ENCODE measurements at places on chromosomes 16 and 17.

DNA sequence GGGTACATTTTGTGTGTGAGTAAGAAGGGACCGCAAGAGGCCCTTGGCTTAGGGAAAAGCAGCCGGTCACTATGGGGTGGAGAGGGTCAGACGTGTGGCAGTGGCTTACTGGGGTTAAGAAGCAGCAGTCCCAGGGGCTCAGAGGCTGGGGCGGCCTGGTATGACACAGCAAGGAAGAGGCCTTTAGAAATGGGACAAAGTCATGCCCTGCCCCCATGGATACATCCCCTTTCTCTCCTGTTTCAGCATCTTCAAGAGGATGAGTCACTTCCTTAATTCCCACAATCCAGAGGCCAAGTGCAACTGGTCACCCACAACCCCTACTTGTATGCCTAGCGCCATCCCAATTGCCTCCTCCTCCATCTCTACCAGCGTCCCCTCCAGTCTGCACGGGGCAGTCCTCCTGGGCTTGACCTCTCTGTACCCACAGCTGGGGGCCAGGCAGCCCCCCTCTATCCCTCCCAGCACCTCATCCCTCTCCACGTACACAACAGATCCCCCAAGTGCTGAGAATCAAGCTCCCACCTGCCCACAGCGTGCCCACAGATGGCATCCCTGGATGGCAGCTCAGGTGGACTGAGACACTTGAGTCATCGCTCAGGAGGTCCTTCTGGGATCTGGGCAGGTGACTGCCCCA is 6.9 kb upstream of the EFTUD2 start:
- no peak for DNase-seq

DNA sequence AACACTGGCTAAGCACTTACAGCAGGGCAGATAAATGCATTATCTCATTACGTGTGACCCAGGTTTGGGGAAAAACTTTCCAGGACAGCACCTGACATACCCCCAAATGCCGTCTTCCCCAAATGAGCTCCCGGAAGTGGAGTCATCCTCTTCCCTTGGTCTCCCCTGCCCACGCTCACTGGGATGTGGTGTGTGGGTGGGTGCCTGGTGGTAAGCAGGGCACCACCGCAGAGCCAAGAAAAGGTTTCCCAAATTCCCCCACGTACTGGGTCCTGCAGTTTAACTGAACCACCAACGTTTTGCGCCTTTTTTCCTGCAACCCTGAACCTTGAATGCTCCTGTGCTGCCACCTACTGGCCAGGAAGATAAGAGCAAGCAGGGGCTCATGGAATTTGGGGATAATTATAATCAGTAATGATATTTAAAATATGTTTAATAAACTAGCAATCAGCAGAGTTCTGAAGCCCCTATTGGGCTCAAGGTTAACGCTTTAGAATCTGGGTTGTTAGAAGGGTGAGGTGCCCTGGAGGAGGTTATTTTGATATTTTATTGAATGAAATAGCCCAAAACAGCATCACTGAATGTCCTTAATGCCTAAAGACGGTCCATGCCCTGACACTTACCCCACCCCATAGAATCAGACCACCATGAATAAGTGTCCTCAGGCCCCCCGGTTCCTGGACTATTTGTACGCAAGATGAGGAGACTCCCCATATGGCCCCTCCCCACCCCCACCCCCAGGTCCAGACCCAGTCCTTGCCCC is 8.0 kb downstream of the SPPL2C start:
- DNase-seq: peak; percentile 64

GRCh38 chr16:54928411-54929089 is 2.1 kb upstream of the IRX5 start:
- peak; percentile 64 for DNase-seq

GRCh38 chr17:1834380-1835149 is 4.8 kb downstream of the RPA1 start:
- DNase-seq: no peak

DNA sequence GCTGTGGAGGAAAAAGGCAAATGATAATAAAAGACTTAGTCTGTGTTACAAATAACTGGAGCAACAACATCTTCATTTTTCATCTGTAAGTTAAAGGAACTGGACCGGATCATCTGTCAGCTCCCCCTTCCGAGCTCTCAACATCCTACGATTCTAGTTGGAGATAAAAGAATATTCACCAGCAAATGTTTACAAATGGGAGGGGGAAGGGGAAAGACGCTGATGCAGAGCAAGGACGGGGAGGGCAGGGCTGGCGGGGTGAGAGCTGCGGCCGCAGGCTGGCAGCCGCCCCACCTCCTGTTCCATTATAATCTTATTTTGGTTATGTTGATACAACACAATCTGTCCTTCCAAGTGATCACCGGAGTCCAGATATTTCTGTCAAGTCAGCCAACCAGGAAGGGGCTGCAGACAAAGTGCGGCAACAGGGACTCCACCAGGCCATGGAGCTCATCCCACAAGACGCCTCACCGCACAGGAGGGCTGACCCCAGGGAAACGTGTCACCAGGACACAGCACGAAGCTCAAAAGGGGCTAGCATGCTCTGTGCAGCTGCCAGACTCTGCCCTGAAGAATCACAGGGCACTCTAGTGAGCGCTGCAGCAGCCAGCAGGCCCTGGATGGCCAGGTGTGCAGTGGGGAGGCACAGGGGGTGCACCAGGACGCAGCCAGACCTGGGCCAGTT is 19.7 kb downstream of the FBXO31 start:
- peak; percentile 86 for DNase-seq

DNA sequence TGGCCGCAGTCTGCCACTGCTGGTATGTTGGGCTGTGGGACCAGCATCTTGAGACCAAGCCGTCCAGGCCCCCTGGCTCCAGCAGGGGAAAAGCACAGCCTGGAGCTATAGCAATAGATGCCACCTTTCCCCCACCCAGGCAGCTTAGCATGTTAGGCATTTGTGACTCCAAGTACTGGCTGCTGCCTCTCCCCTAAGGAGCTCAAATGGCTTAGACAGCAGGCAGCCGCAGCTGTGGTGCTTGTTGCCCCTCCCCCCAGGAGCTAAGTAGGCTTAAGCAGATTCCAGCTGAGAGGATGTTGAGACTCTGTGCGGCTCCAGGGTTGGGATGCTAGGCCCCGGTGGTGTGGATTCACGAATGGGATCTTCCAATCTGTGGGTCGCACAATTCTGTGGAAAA is 88.8 kb upstream of the ANKFN1 start:
- DNase-seq: no peak

DNA sequence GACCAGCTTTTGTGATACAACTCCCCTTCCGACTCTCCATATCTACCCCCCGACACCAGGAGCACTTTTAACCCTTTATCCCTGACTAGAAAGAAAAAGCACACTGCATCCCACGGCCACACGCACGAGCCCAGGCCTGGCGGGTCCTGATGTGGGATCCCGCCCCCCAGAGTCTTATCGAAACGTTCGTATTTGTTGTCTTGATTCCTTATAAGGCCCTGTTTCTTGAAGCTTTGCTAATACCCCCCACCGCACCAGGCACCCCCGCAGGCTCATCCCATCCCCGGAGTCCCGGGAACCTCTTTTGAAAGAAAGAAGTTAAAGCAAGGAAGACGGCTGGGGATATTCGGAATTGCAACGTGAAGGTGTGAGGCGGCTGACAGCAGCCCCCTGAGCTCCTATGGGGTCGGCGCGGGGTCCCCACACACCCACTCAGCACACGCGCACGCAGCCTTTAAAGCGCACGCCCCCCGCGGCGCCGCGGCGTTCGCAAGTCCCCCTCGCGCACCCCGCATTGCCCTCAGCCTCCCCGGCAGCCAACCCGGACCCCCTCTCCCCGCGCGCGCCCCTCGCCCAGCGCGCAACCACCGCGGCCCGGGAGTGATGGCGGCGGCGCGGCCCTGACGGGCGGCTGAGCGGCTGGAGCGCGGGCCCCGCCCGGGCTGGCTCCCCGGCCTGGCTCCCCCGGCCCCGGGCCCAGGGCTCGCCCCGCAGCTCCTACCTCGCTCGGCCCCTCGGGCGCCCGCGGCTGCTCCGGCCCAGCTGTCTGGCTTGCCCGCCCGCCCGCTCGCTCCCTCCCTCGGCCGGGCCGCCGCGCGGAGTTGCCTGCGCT is 448 bp downstream of the STAT5B start:
- DNase-seq: peak; percentile 60

- no peak for DNase-seq
These were observed 42.4 kb upstream of the ZFP90 start for GRCh38 chr16:68496689-68497088.

GRCh38 chr16:84150926-84151325 is 5.8 kb downstream of the DNAAF1 start:
- no peak for DNase-seq

DNA sequence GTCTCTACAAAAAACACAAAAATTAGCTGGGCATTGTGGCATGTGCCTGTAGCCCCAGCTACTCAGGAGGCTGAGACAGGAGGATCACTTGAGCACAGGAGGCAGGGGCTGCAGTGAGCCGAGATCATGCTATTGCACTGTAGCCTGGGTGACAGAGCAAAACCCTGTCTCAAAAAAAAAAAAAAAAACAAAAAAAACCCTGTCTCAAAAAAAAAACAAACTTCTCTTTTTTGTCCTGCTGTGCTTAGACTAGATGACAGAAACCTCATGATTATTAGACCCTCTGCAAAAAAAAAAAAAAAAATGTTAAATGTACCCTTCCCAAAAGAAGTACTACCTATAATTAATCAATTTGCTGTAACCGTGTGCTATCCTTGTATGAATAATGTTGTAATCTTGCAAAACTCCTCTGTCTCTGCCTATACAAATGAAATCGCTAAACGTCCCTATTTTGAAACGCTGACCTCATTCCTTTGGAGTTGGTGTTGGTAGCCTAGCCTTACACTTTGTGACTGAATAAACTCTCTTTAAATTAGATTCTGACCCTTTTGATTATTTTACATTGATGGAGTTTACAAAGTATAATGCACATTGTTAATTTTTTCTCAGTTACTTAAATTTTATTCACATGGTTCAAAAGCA is 13.6 kb upstream of the DHRS7B start:
- no peak for DNase-seq

- no peak for DNase-seq
These were observed 129.5 kb downstream of the ABCC6 start for GRCh38 chr16:16093628-16094332.

- no peak for DNase-seq
These were observed 222.5 kb downstream of the PRKCA start for GRCh38 chr17:66524877-66525276.

DNA sequence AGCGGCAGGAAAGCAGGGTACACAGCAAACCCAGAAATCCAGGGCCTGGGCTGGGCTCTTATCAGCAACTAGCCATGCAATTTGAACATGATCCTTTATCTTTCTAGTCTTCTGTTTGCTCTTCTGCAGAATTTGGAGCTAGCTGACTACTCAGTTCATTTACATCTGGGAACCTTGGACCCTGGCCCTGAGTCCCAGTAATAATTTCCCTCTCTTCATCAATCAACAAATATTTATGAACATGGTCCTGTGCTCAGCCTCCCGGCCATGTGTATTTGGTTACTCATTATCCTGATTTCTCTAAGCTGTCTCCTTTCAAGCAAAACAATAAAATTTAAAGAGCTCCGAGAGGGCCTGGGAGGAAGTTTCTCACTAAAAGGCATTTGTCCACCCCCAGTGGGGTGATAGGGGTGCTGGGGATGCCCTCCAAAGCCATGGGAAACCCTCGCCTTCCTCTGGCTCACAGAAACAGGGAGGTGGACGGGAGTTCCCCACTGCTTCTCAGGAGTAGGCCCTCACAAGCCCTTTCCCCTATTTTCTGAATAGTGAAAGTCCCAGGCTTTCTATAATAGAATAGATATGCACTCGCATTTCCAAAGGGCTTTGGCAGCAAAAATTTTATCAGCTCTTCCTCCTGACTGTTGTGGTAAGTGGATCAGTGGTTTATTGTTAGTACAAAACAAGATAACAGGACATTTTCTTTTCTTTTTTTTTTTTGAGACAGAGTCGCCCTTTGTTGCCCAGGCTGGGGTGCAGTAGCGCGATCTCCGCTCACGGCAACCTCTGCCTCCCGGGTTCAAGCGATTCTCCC is 6.9 kb upstream of the WDR59 start:
- DNase-seq: no peak

GRCh38 chr16:79295746-79296145 is 304.8 kb downstream of the MAF start:
- DNase-seq: no peak

DNA sequence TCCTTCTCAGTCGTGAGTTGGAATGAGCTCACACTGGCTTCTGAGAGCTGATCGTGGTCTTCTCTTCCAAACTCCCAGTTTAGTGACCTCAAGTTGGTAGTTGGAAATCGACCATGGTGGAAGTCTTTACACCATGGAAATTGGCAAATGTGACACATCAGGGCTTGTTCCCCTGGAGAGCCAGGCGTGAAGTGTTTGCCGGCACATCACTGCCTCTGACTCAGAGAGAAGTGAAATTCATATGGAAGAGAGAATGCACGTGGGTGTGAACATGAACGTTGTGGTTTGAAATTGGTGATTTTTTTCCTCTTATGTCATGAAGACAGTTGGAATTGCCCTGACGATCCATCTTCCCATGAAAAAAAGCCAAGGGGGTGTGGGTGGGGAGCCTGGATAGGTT is 47.4 kb downstream of the AXIN2 start:
- DNase-seq: no peak

GRCh38 chr16:15857724-15858560 is 1.1 kb upstream of the MYH11 start:
- DNase-seq: no peak

- DNase-seq: no peak
These were observed 1.6 kb downstream of the HSD11B2 start for GRCh38 chr16:67432506-67432890.

DNA sequence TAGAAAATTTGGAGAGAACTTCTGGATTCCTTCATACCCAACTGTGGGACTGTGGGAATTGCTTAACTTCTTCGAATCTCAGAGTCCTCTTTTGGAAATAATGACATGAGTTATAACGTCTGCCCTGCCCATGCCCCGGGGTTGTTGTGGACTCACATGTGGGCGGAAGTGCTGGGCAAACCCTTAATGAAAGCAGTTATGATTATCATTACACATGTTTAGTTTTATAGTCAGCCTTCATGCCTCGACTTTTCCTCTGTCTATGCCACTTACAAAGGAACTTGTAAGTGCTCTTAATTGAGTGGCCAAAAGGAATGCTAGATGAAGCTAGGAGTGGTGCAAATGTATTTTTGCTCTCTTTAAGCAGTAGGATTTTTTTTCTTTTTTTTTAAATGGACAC is 3.9 kb downstream of the KRT27 start:
- DNase-seq: no peak

DNA sequence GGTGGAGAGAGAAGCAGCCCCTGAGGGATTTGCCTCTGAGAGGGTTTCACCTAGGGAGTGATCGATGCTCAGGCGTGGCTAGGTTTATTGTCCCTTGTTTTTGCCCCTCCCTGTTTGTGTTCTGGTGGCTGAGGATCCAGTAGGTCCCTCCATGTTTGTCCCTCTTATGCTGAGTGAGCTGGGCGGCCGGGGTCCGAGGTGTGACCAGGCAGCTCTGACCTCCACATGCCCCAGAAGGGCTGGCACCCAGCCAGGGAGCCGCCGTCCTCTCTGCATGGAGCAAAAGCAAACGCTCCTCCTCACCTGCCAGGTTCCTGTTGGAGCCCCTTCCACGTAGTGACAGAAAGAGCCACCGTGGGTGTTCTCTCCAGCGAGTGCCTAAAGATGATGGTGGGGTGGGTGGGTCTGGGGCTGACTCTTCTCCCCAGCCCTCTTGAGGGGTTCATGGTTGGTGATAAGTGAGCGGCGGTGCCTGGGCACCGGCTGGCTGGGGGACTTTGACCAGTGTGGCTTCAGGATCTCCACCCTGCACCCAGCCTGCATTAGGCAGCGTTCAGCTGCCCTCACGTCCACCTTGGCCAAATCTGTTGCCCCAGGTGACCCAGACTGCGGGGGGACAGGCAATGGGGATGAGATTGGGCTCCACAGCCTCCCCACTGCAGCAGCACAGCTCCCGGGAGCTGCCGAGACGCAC is 14.1 kb upstream of the NUDT16L1 start:
- no peak for DNase-seq

GRCh38 chr16:73205153-73205886 is 157.4 kb upstream of the ZFHX3 start:
- no peak for DNase-seq

Data from SK-N-DZ (cell line).